Naive thymus-derived CD8-positive, alpha-beta T cell (primary cell): ENCODE measurements at places on chromosomes 5 and 9.

DNA sequence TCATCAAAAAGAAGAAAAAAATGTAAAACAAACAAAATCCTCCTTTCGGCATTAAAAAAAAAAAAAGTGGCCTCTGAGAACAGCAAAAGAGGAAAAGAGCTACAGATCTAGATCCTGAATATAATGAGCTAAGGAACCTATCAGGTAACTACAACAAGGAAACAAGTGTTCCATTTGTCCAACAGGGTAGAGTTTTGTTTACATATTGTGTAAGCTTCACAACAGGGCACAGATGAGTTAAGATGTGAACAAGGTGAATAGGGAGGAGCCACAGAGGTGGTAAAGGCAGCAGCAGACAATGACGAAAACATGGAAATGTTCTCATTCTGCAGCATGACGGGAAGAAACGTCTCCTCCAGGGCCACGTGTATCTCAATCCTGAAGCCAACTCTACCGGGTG, 14.4 kb downstream of the ELP1 start:
- no peak for DNase-seq
- peaks cover 2% of the 10 kb centered on the region for H3K4me1 ChIP-seq
- H3K4me3 ChIP-seq: no peak overlapping the region

DNA sequence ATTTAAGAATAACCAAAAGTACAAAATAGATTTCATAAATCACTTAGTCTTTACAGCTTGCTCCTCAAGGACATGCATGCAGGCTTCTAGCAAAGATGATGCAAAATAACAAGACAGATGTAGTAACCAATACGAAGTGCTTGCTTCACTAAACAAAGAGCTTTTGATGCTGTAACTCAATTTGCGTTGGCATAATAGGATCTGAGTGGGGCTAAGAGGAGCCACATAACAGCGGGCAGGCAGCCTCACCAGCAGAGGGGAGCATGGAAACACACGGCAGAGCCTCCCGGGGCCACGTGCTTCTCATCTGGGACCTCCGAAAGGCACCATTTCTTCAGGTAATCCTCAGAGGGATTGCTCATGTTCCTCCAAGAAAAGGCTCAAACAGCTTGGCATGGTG, 139.7 kb downstream of the C5orf15 start:
- H3K4me1 ChIP-seq: peaks cover 38% of the 10 kb centered on the region
- H3K4me3 ChIP-seq: no peak overlapping the region
- no peak for DNase-seq
- no peak overlapping the region for H3K27ac ChIP-seq
- no peaks in the 10 kb centered on the region for H3K27me3 ChIP-seq

DNA sequence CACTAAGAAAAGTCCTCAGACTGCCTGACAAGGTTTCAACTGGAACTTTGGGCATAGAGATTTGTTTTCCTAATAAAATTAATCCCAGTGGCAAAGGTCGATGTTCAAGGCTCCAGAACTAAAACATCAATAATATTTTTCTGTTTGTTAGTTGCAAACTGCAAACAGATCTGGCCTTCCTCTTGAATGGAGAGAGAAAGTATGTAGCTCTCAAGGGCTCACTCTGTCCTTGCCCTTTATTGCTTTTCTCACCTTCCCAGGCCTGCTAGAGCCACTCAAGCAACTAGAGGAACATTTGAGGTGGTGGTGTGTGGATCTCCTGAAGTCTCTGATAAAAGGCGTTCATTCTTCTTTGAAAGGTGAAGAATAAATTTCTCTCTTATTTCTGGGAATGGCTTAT, 16.6 kb downstream of the ALDH1A1 start:
- H3K36me3 ChIP-seq: no peaks in the 10 kb centered on the region
- H3K4me1 ChIP-seq: no peaks in the 10 kb centered on the region
- H3K27ac ChIP-seq: no peak overlapping the region

DNA sequence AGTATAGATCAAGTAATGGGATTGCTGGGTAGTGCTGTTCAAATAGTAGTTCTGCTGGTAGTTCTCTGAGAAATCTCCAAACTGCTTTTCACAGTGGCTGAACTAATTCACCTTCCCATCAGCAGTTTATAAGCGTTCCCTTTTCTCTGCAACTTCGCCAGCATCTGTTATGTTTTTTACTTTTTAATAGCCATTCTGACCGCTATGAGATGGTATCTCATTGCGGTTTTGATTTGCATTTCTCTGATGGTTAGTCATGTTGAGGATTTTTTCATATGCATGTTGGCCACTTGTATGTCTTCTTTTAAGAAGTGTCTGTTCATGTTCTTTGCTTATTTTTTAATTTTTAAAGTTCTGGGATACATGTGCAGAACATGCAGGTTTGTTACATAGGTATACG, 279.2 kb upstream of the NREP start:
- H3K27me3 ChIP-seq: no peaks in the 10 kb centered on the region
- no peak overlapping the region for H3K4me3 ChIP-seq
- H3K36me3 ChIP-seq: no peaks in the 10 kb centered on the region

DNA sequence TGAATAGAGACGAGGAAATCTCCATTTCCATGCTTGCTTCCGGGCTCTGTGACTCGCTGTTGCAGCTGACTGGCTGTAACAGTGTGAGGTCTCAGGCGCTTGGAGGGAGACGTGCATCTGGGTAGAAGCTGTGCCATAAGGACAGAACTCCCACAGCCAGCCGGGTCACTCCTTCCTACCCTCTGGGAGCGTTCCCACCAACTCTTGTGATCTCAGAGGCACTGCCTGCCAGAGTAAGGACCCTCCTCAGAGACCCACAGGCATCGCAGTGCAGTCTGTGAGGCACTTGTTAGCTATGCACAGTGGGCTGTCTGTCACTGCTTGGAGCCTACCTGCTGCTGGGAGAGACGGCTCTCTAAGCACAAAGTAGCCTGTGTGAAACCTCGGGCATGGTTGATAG, 203.4 kb upstream of the SEMA6A start:
- H3K4me3 ChIP-seq: no peak overlapping the region
- DNase-seq: no peak
- no peak overlapping the region for H3K27ac ChIP-seq
- no peaks in the 10 kb centered on the region for H3K4me1 ChIP-seq
- peaks cover 4% of the 10 kb centered on the region for H3K27me3 ChIP-seq

DNA sequence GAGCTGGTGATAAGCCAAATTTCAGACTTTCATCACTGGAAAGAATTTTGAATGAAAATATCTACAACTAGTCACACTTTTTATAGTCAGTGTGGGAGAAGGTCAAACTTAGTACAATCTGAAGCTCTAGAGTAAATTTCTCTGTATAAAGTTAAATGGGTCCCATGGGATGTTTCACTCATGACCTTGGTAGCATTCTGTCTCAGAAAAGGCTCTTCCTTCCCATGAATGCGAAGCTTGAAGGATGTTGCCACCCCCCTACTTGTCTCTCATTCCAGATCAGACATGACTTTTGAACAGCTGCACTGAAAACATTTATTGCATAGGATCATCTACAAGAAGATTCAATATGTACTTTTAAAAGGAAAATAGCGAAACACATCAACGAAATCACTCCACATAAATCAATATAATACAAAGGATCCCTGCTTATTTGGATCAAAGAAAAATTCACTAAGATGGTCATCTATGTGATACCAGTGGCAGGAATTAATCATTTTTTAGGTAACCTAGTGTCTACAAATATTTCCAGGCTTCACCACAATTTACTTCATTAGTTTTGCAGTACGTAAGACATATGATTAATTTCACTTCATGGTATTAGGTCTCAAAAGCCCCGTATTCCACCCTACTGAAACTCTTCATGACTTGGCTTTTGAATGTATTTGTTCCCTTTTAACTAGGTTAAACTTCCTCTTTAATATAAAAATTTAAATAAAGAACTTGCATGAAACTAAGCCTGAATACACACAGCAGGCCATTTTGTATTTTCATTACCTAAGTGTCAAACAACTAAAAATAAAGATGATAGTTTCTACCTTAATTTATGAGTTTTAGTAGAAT, 4.4 kb downstream of the ST8SIA4 start:
- peak overlapping the region; percentile 22 for H3K4me3 ChIP-seq
- H3K4me1 ChIP-seq: peaks cover 61% of the 10 kb centered on the region
- peak overlapping the region; percentile 2 for H3K27ac ChIP-seq
- no peaks in the 10 kb centered on the region for H3K27me3 ChIP-seq
- DNase-seq: no peak

DNA sequence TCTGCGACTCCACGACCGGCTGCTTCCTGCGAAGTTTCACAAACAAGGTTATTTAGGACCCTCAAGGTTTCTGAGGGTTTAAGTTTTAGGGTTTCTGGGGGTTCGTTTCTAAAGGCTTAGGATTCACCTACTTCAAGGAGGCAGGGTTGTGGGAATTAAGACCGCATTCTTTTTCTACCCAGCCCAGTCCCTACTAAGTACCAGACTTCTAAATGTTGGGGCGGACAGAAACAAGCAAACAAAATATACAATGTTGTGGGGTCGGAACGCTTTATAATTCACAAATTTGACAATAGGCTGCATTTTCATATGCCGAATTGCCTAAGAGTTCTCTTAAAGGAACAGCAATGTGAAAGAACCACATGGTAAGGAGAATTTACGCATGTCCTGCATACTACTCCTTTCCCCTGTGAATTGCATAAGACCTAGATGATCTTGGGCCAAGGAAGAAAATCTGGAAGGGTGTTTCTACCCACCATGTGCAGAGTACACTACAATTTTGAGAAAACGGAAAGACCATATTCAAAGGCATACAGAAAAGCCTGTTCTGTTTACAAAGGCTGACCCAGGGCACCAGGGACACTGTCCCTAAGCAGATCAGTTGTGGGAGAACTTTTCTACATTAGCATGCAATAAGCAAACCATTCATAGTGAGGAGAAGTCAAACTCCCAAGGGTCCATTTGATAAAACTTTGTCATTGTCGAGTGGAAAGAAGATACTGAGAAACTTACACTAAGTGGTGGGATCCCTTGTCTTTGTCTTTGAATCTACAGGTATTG, 457.3 kb downstream of the RAB3C start:
- DNase-seq: no peak
- H3K4me1 ChIP-seq: peaks cover 21% of the 10 kb centered on the region
- H3K4me3 ChIP-seq: peak overlapping the region; percentile 89
- H3K36me3 ChIP-seq: no peaks in the 10 kb centered on the region
- H3K27me3 ChIP-seq: no peaks in the 10 kb centered on the region
- peak overlapping the region; percentile 100 for H3K27ac ChIP-seq
